ENCODE measurements at places on chromosomes 16 and 17.

GRCh38 chr17:63066158-63066813 is 100.3 kb downstream of the TANC2 start:
- no peak for DNase-seq

GRCh38 chr16:50942143-50942542 is 200.3 kb downstream of the CYLD start:
- DNase-seq = no peak

- DNase-seq = no peak
These were observed 8.9 kb upstream of the TENT4B start for GRCh38 chr16:50144211-50144610.

DNA sequence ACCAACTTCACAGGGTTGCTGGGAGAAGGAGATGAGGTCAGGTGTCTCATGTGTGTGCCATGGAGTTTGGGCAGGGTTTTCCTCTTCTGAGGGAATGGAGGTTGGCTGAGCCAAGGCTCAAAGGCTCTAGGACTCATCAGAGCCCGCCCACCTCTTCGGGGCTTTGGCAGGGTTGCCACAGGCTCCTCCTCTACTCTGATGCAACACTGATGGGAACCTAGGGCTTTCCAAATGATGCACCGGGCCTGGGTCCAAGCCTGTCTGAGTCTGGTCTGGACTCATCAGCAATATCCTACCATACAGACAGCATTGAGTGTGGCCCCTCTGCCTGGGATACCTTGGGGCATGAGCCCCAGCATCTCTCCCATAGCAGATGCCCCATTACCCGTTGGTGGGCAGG is 59.5 kb upstream of the LHX1 start:
- peak; percentile 12 for DNase-seq

DNA sequence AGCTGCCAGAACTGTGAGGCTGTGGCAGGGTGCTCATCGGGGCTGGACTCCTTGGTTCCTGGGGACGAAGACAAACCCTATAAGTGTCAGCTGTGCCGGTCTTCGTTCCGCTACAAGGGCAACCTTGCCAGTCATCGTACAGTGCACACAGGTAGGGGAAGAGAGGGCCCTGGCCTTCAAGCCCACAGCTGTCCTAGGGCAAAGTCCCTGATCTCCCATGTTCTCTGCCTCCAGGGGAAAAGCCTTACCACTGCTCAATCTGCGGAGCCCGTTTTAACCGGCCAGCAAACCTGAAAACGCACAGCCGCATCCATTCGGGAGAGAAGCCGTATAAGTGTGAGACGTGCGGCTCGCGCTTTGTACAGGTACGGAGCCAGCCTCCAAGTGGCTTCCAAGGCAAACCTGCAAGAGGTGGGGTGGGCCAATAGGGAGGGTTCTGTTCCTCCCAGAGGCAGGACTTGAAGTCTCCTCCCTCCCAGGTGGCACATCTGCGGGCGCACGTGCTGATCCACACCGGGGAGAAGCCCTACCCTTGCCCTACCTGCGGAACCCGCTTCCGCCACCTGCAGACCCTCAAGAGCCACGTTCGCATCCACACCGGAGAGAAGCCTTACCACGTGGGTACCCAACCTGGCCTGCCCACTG is 3.7 kb downstream of the BCL6B start:
- DNase-seq = no peak

- no peak for DNase-seq
These were observed 11.9 kb upstream of the CCDC182 start for GRCh38 chr17:57756951-57757350.

DNA sequence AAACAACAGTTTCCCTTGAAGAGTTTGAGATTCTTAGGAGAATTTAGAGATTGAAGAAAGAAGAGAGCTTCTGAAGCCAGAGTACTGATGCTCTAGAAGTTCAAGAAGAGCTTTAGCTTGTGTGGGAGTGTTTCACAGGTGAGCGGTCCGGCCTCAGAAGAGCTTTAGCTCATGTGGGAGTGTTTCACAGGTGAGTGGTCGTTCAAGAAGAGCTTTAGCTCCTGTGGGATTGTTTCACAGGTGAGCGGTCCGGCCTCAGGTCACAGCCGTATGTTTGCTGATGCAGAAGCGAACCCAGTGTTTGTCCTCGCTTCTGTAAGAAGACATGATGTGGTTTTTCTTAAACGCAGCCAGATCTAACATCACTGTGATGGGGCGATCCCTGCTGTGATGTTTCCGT is 76.4 kb downstream of the SEC14L1 start:
- DNase-seq = no peak

DNA sequence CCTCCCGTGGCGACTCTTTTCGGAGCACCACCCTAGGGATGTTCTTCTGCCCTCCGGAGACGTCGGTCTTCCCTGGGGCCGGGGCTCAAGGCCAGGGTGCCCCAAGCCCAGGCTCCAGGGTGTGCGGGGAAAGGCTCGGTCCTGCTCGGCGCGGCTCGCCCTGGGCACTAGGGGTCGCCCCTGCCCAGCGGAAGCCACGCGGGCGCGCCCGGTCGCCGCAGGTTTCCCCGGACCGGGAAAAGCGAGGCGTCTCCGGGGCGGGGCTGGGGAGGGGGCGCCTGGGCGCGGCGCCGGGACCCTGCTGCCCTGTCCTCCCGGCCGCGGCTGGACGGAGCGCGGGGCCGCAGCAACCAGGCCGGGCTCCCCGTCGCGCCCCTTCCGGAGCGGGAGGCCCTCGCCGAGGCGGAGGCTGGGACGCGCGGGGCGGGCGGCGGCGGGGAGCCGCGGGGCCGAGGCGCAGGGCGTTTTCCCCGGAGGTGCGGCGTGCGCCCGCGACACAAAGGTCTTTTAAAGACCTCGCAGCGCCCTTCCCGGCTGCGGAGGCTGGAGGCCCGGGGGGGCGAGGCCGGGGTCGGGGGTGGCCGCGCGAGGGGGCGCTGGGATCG is 76.4 kb downstream of the MRC2 start:
- DNase-seq = peak; percentile 73

DNA sequence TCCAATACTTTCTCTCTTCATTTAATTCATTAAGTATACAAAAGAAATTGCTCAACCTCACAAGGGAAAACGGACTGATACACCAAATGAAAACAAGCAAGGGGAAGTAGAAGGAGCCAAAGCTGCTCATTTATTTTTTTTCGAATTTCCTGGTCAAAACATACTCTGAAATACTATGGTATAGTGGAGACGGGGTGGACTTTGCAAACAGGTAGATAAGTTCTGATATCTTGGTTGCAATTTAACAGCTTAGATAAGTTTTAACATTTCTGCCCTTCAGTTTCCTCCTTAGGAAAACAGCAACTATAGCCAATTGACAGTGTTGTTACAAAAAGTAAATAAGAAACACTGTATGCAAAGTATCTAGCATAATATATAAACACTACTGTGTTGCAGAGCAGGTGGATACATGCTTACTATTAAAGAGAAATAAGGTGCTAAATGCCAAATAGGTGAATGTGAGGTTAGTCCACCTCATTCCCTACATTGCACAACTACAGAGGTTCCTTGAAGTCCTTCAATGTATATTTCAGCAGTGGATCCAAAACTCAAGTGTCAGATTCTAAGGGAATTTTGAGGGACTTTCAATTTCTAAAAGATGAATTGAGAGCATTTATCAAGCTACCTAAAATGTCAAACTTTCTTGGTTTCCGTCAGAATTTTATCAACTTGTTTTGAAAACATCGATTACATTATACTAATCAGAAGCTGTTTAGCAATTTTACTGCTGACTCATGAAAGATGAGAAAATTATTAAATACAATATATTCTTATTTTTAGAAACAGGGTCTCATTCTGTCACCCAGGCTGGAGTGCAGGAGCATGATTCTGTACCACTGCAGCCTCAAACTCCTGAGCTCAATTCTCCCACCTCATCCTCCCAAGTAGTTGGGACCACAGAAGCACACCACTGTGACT is 11.0 kb downstream of the CCDC47 start:
- DNase-seq = no peak

DNA sequence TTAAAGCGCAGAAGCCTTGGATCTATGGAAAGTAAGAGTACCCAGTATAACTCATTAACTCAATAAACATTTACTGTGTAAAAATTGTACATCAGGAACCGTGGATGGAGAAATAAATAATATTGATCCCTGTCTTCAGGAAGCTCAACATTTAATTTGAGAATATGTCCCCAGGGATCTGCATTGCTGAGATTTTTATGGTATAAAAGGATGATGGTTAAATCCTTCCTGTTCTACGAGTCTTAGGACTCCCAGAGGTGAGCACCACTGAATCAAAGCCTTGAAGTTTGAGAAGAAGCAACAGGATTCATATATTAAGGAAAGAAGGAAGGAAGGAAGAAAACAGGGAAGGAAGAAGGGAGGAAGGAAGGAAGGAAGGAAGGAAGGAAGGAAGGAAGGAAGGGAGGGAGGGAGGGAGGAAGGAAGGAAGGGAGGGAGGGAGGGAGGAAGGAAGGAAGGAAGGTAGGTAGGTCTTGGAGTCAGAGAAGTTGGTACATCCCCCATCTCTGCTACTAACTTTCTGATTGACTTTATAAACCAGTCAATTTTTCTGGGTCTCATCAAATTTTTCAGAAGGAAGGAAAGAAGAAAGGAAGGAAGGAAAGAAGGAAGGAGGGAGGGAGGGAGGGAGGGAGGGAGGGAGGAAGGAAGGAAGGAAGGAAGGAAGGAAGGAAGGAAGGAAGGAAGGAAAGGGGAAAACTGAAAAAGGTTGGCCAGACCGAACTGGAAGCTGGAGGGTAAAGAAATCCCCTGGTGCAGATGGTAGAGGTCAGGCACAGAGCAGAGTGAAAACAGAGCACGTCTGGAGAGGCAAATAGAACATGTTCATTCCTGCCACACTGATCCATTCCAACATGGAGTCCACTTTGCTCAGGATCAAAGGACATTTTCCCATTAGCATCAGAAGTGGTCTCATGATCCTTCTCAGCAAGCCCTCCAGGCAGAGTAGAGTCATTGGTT is 422.2 kb upstream of the CDH11 start:
- DNase-seq = no peak

DNA sequence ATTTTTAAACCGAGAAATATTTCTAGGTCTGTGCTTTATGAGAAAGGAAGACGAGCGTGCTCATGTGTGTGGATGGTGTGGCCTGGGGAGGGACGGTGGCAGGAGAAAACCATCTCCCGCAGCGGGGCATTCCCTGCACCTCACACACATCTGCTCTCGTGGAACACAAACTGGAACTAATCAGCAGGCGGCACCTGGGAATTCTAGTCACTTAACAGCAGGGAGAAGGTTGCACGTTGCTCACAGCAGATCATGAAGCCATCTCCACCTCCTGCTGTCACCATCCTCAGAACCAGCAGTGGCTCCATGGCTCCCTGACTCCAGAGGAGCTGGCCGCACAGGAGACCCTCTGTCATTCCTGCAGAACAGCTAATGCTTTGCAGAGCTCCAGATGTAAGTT is 35.2 kb downstream of the ADCY9 start:
- DNase-seq = no peak

GRCh38 chr16:14097182-14097959 is 26.3 kb downstream of the MRTFB start:
- DNase-seq = no peak

DNA sequence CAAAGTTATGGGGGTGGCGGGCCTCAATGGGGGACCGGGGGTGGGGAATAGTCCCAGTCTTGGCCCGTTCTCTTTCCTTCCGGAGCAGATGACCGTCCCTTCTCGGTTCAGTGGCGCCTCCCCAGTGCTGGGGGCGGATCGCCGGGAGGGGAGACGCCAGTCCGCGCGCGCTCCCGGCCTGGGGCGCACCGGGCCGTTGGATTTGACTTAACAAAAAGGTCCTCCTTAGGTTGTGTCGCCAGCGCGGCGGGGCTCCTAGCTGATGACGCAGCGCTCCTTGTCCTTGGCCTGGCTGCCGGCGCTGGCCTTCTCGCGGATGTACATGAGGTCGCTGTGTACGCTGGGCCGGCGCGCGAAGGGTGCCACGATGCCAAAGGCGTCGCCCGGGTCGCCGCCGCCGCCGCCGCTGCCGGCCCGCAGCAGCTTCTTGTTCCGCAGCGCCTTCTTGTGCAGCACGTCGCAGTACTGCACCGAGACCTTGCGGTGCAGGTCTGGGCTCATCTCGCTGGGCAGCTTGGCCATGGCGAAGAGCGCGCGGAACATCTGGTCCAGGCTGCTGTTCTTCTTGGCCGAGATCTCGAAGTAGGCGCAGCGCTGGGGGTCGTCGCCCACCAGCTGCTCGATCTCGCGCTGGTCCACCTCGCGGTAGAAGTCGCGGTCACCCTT is 1.2 kb downstream of the RASD1 start:
- peak; percentile 40 for DNase-seq

DNA sequence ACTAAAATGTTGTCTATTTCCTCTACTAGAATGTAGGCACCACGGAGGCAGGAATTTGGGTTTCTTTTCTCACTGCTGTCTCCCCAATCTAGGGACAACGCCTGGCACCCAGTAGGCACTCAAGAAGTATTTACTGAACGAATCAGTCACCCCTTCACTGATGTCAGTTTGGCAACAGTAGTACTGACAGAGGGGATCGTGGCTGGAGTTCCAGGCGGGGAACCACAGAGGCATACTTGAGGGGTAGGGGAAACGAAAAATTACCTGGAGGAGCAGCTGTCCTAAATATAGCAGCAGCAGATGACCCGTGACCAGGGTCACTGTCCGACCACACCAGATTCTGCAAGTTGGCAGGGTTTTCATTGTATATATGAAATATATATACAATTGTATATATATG is 33.3 kb downstream of the TRIM25 start:
- no peak for DNase-seq

DNA sequence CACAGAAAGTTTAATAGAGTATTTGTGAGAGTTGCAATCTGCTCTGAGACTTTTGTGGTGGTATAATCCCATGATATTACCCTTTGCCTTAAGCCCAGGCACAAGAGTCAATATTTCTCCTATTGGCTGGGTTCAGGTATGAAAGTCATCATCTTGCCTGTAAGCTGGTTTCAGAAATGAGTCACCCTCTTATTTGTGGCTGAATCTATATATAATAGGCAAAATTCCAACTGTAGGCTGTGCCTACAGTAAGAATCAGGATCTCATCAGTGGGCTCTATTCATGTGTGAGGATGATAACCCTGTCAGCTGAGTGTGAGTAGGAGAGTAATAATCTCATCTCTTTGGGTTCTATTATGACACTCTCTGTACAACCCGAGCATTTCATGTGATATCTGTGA is 2103.1 kb downstream of the TP53TG3F start:
- no peak for DNase-seq

DNA sequence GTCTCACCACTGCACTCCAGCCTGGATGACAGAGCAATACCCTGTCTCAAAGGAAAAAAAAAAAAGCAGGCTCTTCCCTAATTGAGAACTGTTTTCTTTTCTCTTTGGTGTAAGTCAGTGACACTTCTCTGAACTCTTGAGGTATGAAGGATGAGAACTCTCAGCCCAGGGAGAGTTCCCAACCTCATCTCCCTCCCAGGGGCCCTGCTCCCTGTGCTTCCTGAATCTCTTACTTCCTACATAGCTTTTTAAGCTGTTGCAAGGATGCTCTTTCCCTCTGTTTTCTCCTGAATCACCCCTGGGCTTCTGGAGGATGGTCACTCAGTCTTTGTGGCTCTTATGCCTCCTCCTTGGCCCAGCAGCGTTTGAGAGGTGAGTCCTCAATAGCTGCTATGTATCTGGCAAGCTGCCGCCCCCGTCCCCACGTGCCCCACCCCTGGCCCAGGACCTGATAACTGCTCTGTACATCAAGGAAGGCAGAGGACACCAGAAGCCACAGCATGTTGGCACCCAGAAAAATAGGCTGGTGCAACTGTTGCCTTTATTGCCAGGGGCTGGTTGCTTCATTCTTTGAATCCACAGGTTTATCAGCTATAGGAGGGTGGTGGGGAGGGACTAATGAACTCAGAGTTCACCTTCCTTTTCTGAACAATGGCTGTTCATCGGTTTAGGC is 24.0 kb downstream of the IGF2BP1 start:
- no peak for DNase-seq
